ENCODE measurements at places on chromosomes 3 and 15.

GRCh38 chr3:38031022-38031994 is 1.9 kb upstream of the PLCD1 start:
- DNase-seq, result no peak

- DNase-seq, result no peak
Observed at GRCh38 chr3:173399044-173399443, 1.5 kb downstream of the NLGN1 start.

- DNase-seq, result no peak
Observed at GRCh38 chr15:60077581-60078359, 73.7 kb downstream of the FOXB1 start.

- no peak for DNase-seq
Observed at GRCh38 chr3:38644662-38645053, 4.8 kb downstream of the SCN5A start.

GRCh38 chr3:154168998-154169795 is 48.0 kb downstream of the ARHGEF26 start:
- DNase-seq, result no peak

DNA sequence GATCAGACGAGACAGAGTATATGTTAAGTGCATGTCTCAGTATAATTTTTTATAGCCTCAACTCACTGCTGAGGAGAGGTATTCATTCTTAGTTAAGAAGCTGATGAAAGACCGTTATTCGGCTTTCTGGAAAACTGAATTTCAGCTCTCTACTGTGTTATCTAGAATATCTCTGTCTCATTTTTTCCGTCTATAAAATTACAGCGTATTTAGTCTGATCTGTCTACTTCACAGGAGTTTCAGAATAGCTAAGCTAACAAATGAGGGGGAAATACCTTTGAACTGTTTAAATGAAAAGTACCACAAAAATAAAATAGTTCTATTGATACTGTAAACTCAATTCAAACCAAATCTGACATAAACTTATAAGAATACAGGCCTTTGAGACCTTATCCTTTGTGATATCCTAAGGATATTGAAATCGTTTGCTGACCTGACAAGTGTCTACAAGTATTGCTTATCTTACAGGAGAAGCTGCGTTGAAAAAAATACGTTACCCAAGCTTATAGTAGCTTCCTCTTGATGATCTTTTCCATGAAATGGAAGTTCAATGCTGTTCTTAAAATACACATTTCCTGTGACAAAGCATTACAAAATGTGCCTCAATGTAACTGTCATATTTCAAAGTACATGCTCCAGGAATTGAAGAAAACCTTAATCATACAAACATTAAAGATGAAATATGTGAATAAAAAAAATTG is 104.6 kb downstream of the IL1RAP start:
- DNase-seq, result no peak

DNA sequence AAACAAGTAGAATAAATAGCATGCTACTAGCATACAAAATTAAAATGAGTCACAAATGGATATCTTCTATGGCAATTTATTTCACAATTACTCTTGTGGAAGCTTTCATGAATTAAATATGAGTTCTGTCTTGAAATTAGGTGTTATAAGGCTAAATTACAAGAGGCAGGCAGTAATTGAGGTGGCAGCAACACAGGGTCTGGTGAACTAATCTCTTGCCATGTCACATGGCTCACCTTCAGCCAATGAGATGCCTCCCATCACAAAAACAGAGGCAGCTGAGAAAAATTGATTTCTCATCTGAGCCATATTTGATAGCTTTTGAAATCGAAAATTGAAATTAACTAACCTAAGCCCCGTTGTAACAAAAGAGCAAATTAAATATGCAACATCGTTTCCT is 268.8 kb downstream of the NR2F2 start:
- no peak for DNase-seq

DNA sequence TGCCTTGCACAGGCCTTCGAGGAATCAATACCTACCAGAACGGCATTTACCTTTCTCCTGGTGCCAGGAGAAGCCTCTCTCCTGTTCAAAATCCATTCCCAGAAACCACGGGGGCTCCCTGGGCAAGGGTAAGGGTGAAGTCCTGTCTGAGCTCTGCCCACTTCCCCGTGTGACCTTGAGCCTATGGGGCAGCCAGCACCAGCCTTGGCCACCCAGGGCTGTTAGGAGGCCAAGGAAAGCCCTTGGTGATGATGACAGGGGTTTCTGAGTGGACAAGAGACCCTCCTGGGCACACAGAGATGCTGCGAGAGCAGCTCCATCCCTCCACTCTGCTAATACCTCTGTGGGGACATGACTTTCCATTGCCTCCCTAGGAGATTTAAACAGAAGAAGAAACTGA is 5.9 kb downstream of the SCN5A start:
- no peak for DNase-seq

DNA sequence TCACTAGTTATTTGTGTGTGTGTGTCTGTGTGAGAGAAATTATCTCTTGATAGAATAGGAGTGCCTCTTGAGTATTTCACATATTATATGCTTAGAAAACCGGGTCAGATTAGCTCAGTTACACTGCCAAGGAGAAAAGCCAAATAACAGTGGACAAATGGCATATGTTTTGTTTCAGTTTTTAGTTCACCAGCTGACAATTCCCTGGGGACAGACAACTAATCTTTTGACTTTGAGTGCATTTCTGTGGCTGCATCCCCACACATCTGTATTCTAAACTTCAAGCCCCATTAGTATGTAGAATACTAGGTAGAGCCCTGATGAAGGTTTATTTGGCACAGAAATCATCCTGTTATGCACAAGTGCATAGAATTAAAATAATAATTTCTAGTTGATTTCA is 227.7 kb upstream of the CNTN3 start:
- DNase-seq, result no peak

GRCh38 chr15:81026836-81027599 is 26.3 kb downstream of the TLNRD1 start:
- DNase-seq, result no peak

GRCh38 chr3:41092844-41093243 is 106.5 kb upstream of the CTNNB1 start:
- no peak for DNase-seq

GRCh38 chr15:82539691-82540054 is 584 bp downstream of the RPS17 start:
- DNase-seq, result no peak

- DNase-seq, result no peak
Observed at GRCh38 chr3:69305011-69305410, 80.9 kb downstream of the FRMD4B start.

DNA sequence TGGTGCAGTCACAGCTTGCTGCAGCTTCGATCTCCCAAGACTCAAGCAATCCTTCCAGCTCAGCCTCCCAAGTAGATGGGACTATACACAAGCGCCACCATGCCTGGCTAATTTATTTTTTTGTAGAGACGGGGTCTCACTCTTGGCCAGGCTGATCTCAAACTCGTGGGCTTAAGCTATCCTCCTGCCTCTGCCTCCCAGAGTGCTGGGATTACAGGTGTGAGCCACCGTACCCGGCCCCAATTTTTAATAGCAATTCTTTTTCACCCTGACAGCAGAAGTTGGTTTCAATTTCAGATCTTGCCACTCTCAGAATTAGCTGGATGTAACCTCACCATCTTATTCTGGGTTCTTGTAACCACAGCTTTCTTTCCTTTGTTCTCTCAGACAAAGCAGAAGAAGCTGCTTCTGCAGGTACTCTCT is 64.8 kb downstream of the TRIM71 start:
- peak; percentile 9 for DNase-seq

GRCh38 chr15:67137319-67137718 is 71.9 kb downstream of the SMAD3 start:
- no peak for DNase-seq

DNA sequence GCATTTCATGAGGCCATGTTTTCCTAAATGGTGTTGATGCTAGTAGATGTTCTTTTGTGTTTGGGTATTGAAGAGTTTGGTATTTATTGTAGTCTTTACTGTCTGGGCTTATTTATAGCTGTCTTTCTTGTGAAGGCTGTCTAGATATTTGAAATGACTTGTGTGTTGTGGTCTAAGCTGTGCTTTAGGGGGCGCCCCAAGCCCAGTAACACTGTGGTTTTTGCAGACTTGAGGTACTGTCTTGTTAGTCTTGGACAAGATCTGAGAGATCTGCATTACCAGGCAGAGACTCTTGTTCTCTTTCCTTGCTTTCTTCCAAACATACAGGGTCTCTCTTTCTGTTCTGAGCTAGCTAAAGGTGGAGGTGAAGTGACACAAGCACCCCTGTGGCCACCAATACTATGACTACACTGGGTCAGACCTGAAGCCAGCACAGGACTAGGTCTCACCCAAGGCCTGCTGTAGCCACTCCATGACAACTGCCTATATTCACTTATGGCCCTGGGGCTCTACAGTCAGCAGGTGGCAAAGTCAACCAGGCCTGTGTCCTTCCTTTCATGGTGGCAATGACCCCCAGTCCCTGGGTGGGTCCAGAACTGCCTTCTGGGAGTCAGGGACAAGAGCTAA is 152.1 kb upstream of the TBC1D5 start:
- DNase-seq, result peak; percentile 26

GRCh38 chr15:101003081-101003480 is 83.9 kb downstream of the LRRK1 start:
- DNase-seq, result no peak

GRCh38 chr3:137121704-137122314 is 164.0 kb downstream of the IL20RB start:
- no peak for DNase-seq

DNA sequence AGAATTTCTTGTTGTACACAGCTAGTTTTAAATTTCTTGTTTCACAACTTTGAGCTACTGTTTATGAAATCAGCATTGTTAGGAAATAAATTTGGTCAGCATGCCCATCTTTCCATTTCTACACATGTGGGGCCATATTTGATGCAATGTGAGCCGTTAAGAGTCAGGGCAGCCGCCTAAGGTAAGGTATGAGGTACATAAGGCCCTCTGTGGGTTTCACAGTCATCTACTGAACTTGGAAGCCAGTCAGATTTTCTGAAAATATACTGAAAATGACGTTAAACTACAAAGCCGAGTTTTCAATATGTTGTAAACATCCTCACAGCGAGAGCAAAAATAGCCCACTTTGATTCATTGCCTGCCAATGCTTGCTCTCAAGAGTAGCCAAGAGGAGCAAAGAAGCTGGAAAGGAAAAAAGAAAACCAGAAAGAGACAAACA is 94.7 kb upstream of the PDZRN3 start:
- DNase-seq, result no peak

DNA sequence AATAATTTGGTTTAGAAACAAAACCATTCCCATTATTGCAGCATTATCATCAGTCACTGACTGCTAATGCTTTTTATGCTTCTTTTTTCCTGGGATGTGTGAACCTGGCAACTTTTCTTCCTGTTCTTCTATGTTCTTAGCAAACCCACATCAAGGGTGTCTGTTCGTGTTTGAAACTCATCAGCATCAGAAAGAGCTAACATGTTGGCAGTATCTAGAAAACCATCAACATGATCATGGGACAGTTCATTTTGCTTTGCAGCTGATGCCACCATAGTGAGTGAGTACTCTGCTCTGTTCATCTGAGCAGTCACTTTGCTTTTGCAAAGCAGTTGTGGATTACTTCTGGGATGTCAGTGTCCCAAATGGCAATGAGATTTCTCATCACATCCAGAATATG is 5.9 kb downstream of the DPH3 start:
- no peak for DNase-seq

DNA sequence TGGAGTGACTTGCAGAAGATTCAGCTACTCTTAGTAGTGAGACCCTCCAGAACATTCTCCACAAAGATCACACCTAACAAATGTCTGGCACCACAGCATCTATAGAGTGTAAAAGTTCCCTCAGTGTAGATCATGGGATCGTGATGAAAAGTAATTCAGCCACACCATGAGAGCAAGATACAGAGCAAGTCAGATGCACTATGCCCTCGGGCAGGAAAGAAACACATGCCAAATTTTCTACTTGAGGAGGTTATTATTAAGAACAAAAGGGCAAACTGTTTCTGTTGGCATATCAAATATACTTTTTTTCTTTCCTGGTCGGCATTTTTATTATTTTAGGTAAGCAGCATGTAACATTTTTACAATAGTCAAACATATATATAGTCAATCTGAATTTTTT is 44.8 kb upstream of the SNTN start:
- DNase-seq, result no peak

DNA sequence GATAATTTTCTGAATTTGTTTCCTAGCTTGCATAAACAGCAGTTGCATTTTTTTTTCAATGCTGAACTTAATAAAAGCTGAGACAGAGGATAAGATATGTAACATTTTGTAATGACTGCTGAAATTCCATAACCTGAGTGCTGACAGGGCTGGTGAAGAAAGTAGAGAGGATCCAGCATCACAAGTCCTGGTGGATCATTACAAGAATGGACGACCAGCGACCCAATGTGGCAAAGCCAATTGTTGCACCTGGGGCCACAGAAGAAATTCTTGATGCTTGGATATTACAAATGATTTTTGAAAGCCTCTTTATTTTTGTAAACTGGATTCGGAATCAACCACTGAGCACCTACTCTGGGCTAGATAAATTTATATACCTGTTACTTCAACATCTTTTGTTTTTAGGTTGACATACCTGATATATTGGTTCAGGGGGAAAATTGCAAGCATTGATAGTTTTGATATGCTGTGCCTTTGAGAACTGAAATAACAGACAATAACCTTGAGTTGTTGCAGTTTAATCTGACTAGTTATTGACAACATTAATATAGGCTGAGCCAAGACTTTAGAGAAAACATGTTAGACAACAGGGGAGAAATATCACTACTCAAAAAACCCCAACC is 3.9 kb upstream of the ACTL6A start:
- DNase-seq, result peak; percentile 28

All from activated T-helper 2 cell treated with anti-CD3 and anti-CD28 coated beads, Interferon-gamma antibody, Interleukin-2, Interleukin-4, amounts not matched to agents 10 μg/mL and 5 μg/mL and 100 μg/mL, durations not matched to agents 14 hours and 24 hours and 36 hours (primary cell).